ENCODE measurements at places on chromosomes 7 and 10.

- DNase-seq = no peak
Observed at GRCh38 chr7:134088199-134088598, 38.9 kb upstream of the LRGUK start.

GRCh38 chr10:14158575-14158974, 172.1 kb downstream of the FRMD4A start:
- DNase-seq = no peak

GRCh38 chr7:59079-60016, 133.0 kb upstream of the FAM20C start:
- DNase-seq = no peak

DNA sequence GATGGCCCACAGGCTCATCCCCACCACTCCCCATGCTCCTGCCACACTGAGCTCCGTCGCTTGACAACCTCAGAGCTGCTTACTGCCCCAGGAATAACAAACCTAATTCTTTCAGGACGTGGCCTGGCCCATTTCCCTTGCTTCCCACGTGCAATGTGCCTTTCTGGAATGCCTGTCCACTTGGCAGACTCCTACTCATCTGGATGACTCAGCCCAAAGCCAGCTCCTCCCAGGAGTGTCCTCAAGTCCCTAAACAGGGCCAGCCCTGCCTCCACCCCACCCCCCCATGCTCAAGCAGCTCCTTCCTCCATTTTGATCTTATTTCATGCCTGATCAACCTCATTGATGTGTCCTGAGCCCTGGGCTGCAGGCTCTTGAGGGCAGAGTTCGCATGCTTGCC, 164.9 kb upstream of the RNF32 start:
- DNase-seq = no peak

- no peak for DNase-seq
Observed at GRCh38 chr10:131694781-131695495, 205.9 kb upstream of the PPP2R2D start.

- DNase-seq = no peak
Observed at GRCh38 chr10:92816091-92816531, 32.2 kb upstream of the EXOC6 start.

DNA sequence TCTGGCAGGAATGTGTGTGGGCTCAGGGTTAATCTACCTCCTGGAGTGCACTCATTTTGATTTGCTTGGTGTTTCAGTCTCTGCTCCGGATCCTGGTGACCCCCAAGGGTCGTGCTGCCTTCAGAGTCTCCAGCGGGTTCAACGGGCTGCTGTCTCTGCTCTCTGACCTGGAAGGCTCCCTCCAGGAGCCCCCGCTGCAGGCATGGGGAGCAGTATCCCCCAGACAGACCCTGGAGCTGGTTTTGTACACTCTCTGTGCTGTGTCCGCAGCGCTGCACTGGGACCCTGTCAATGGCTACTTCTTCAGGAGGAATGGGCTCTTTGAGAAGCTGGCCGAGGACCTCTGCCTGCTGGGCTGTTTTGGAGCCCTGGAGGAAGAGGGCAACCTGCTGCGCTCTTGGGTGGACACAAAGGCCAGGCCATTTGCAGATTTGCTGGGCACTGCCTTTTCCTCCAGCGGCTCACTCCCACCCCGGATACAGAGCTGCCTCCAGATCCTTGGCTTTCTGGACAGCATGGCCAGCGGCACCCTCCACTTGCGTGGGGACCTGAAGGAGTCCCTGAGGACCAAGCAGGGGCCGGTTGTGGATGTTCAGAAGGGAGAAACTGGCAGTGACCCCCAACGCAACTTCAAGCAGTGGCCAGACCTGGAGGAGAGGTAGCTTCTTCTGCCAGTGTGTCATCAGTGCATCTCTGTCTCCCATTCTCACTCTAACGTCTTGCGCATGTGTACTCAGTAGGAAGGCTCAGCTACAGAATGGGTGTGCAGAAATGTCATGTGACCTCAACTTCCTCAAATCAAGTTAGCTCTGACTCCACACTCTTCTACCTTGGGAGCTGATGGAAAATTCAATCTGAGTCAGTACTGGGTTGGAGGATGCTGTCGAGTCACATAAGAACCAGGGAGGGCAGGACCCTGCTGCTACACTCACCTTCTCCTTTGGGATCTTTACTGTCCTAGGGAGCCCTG, 58.5 kb downstream of the WDFY4 start:
- DNase-seq = no peak

GRCh38 chr7:142784096-142784495, 13.3 kb downstream of the PRSS2 start:
- no peak for DNase-seq

DNA sequence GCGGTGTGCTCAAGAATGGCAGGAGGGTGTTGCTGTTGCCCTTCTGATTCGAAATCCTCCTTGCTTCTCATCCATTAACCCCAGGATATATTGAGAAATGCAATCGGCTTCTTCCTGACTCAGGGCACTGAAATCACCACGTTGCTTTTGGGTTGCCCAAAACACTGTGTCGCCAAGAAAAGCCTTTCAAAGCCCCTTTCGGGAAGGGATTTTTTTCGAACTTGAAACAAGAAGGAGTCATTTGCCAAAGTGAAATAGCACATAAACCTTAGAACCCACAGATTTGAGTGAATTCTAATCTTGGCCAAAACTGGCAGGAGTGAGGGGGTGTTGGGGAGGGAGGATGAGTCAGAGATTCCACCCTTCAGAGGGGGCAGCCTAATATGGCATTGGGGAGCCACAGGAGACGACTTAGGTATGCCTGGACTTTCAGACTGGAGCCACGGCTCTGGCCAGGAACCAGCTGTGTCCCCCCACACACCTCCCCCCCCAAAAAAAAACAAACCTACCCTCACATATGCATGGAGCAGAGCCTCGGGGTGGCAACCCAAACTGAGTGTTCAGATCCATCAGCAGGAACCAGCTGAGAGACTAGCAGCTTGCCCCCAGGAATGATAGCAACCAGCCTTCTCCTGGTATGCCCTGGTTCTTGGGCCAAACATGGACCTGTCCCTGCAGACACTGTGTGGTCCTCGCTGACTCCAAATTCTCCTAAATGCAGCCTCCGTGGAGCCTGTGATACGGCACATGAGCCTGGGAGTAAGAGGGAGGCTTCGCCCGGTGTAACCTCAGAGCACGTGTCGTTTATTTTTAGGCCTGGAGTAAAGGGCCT, 138.4 kb downstream of the FGFR2 start:
- no peak for DNase-seq

GRCh38 chr7:68547799-68548198, 1050.5 kb upstream of the AUTS2 start:
- DNase-seq = no peak

DNA sequence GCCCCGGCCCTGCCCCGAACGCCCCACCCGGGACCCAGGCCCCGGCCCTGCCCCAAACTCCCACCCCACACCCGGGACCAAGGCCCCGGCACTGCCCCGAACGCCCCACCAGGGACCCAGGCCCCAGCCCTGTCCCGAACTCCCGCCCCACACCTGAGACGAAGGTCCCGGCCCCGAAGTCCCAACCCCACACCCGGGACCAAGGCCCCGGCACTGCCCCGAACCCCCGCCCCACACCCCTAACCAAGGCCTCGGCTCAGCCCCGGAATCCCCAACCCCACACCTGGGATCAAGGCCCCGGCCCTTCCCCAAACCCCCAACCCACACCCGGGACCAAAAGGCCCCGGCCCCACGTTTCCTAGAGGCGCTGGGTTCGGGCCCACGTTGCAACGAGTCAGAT, 1.1 kb upstream of the LARP4B start:
- no peak for DNase-seq

DNA sequence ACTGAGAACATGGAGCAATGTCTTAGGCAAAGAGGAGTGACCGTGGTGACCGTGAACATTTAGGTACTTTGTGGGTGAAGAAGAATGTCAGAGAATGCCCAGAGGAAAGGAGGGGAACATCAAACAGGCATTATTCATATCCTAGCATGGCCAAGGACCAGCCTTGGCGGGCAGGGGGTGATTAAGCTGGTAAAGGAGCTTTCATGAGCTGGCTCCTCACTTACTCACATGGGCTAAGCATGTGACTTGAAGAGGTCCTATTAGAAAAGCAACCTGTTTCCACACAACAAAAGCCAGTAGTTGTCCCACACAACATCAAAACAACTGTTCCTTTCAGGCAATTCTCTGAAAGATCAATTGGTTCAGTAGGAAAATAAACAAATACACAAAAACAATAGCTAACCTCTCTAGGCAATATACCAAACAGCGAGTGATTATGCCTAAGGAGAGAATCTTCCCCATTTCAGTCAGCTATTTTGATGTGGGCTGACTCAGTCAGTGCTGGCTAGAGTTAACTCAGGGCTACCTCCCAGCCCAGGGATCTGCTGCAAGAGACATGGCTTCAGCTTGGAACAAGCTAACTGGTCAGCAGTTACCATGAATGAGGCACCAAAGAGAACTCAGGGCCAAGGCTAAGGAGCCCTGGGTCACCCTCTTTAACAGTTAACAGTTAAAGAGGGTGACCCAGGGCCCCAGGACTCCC, 283.5 kb downstream of the ARHGAP12 start:
- no peak for DNase-seq

DNA sequence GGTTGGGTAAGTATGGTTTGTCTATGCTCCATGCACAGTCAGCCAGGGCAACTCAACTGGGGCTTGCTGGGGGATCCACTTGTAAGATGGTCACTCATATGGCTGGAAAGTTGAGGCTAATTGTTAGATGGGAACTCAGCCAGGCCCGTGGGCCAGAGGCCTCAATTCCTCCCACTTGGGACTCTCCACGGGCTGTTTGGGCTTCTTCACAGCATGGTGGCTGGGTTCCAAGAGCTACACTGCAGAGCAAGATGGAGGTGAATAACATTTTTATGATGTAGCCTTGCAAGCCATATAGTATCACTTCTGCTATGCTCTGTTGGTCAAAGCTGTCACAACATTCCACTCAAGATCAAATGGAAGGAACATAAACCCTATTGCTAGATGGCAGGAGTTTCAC, 39.2 kb downstream of the ELMO1 start:
- DNase-seq = no peak

- DNase-seq = no peak
Observed at GRCh38 chr10:32159264-32159663, 103.0 kb upstream of the KIF5B start.

DNA sequence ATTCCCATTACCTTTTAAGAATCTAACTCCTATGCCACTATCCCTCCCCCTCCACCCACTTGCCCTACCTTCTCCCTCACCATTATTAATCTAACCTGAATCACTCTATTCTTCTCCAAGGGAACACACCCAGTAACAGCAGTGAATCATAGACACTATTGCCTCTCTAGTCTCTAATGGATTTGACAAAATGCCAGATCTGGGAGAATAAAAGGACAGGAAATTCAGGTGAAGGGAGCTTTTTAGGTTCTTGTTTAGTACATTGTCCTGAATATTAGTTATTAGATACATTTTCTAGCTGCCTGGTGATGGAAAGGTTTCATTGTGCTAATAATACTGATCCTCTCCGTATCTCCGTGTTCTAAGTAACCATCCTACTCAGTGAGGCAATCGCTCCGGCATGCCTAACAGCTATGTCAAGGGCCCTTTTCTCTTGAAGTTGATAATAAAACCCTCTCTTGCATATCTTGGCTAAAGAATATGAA, 4.1 kb upstream of the SFR1 start:
- no peak for DNase-seq

DNA sequence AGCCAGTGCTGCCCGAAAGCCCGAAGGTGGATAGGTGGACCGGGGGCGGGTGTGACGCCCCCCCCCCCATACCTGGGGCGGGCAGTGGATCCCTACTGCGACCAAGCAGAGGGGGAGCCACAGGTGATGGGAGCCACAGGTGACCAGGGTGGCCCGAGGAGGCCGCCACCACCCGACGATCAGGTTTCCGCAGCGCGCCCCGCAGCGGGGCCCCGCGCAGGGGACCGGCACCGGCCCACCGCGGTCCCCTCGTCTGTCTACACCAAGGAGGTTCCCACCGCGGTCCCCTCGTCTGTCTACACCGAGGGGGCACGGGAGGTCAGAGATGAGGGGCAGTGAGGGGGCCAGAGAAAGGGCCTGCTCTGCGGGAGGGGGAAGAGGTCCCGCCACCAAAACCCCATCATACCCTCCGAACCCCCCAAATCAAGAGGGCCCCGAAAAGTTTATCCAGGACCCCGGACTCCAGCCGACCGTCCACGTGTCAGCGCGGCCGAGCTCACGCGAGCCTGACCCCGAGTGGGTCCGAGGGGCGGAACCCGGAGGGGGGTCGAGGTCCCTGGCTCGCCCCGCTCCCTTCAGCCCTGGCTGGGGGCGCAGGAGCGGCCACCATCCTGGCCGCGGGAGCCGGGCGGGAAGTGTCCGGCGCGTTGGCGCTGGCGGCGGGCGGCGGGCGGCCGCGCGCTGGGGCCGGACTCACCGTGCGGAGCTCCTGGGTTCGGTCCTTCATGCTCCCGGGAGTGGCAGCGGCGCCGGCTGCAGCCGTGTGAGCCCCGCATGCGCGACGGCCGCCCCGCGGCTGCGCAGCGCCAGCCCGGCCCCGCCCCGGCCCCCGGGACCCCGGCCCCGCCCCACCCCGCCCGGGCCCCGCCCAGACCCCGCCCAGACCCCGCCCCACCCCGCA, at the start of gene STX1A:
Gene STX1A (minus strand): TSS at position 765 of the 901 bp plus-strand sequence. CDS start 38 bp downstream, at position 727.
- peak; percentile 42 for DNase-seq

- DNase-seq = no peak
Observed at GRCh38 chr10:43235070-43235900, 31.6 kb downstream of the RASGEF1A start.

GRCh38 chr10:127035827-127036226, 130.6 kb downstream of the DOCK1 start:
- DNase-seq = no peak

DNA sequence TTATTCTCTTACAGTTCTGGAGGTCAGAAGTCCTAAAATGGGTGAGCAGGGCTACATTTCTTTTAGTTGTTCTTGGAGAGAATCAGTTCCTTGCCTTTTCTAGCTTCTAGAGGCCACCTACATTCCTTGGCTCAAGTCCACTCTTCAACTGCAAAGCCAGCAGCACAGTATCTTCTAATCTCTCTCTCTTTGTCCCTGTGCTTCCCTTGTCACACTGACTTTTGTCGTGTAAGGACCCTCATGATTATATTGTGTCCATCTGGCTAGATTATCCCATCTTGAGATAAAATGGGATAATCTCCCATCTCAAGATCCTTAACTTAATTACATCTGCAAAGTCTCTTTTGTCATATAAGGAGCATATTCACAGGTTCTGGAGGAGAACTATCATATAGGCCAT, 359.0 kb downstream of the ADRA2A start:
- DNase-seq = no peak

DNA sequence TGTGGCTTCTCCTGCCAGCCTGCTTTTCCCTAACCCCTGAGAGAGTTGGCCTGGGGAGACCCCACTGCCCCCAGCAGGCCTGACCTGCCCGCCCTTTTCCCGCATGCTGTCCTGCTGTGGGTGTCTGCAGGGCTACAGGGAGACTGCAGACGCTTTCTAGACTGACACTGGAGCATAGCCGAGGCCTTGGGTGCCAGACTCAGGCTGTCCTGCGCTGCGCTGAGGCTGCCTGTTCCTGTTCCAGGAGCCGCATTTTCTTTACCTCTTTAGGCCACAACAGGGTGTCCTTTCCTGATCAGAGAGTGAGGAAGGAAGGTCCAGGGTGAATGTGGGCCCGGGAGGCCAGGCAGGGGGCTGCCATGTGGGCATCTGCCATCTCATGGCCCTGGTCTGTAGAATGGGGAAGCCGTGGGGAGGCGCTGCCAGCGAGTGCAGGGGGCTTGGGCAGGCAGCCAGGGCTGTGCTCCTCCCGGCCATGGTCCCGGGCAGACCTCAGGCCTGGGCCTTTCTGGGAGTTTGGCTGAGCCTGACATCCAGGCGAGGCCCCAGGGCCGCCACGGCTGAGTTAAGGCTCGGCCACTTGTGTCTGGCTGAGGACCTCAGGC, 3.6 kb downstream of the PWWP2B start:
- no peak for DNase-seq

- DNase-seq = no peak
Observed at GRCh38 chr7:985915-986741, 3.1 kb downstream of the CYP2W1 start.
